ENCODE measurements at places on chromosomes 2 and 18.

DNA sequence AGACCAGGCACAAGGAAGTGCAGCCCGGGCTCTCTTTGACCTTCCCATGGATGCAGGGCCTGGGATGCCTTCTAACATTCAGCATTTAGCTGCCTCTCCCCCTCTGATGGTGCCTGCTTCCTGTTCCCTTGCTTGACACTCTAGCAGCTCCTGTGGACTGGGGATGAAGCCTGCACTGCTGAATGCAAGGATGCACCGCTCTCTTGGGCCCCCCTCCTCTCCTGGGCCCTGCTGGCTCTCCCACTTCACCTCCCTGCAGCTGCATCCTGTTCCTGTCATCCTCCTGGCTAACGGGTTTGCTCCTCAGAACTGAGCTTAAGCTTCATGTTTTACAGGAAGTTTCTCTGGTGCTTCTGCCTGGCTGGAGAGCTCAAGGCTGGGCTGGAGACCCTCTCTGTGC is 254.1 kb downstream of the TSN start:
- DNase-seq = no peak
- peaks cover 8% of the 10 kb centered on the region for H3K27me3 ChIP-seq
- no peaks in the 10 kb centered on the region for H3K36me3 ChIP-seq
- peak overlapping the region; percentile 50 for H3K27ac ChIP-seq
- H3K4me3 ChIP-seq = no peak overlapping the region

DNA sequence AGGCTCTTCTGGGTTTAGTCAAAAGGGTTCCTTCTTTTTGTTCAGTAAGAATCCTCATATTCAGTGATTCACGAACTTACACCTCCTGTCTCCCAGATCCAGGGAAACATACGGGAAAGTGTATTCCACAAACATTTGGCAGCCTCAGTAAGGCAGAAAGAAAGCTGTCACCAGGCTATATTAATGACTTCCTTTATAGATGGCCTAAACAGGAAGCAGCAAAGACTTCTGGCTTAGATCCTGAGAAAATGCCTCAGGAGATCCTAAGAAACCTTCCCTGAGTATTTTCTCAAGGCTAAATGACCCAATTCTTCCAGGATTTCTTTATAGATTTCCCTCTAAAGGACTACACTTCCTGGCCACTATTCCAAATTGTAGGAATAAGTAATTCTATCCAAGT is 1995.5 kb upstream of the CELF4 start:
- H3K4me3 ChIP-seq = no peak overlapping the region
- H3K27me3 ChIP-seq = no peaks in the 10 kb centered on the region
- peaks cover 26% of the 10 kb centered on the region for H3K4me1 ChIP-seq
- H3K27ac ChIP-seq = no peak overlapping the region

- H3K27ac ChIP-seq = peak overlapping the region; percentile 1
- peaks cover 9% of the 10 kb centered on the region for H3K27me3 ChIP-seq
- DNase-seq = no peak
- no peak overlapping the region for H3K4me3 ChIP-seq
- H3K4me1 ChIP-seq = peaks cover 46% of the 10 kb centered on the region
Observed at GRCh38 chr2:48933828-48934497, 178.4 kb upstream of the LHCGR start.

DNA sequence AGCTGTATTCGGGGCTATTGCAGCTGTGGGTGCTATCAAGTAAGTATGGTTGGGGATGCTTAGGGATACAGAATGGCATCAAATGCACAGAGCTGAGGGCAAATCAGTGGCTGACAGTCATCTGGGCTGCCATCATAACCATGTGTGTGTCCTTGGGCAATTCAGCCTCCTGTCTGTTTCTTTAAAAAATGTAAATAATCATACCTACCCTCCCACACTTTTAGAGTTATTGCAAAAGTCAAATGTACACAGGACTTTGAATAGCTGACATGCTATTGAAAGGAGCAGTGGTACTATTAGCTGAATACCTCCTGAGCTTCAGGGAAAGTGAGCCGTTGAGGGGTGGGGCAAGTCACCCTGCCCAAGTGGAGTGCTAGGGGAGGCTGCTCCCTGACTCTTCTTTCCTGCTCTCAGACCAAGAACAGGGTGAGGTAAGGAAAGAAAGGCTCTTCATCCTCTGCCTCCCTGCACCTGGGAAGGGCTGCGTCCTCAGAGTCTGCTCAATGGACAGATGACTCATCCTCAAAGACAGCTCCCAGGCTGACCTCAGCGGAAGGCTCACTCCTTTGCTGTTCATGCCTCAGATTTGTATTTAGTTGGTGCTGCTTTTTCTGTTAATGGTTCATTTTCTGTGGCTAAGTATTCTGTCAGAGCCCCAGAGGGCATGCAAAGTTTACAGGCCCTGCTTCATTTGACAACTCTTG is 54.9 kb upstream of the BZW1 start:
- H3K36me3 ChIP-seq = no peaks in the 10 kb centered on the region
- no peak overlapping the region for H3K27ac ChIP-seq
- H3K4me1 ChIP-seq = peaks cover 7% of the 10 kb centered on the region
- peaks cover 24% of the 10 kb centered on the region for H3K27me3 ChIP-seq
- DNase-seq = no peak

DNA sequence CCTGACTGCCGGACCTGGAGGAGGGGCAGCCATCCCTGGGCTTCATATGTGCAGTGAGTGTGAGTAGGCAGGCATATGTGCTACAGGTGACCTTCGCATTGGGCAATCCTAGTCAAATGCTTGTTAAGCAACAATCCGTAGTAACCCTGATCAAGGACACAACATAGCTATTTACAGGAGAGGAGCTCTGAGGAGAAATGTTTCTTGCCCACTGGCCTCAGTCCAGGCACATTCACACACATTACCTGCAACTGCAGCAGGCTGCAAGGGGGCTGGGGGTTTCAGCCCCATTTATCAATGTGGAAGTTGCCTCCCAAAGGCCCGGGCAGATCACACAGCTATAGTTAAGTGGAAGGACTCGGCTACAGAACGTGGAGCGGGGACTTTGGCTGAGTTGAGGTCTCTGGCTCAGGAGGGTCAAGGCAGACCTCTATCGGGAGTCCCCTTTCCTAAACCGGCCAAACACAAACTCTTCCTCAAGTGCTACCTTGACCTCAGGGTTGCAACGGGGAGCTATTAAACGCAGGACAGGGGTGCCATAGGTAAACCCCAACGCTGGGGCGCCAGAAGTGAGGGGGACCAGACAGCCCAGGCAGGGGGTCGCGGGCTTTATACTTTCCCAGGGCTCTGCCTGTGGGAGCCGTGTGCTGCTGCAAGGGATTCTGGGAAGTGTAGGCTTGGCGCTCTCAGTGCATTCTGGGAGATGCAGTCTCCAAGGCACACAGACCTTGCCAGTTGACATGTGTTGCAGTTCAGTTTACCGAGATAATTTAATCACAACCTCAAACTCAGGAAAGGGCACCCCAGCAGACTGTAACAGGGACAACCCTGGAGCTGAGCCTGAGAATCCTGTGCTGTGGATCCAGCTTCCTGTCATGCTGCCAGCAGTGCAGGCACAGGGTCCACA is 9.4 kb downstream of the KHK start:
- H3K4me1 ChIP-seq = peaks cover 44% of the 10 kb centered on the region
- no peak overlapping the region for H3K27ac ChIP-seq
- peaks cover 25% of the 10 kb centered on the region for H3K27me3 ChIP-seq
- H3K36me3 ChIP-seq = no peaks in the 10 kb centered on the region
- DNase-seq = peak; percentile 56
- H3K4me3 ChIP-seq = peak overlapping the region; percentile 59

DNA sequence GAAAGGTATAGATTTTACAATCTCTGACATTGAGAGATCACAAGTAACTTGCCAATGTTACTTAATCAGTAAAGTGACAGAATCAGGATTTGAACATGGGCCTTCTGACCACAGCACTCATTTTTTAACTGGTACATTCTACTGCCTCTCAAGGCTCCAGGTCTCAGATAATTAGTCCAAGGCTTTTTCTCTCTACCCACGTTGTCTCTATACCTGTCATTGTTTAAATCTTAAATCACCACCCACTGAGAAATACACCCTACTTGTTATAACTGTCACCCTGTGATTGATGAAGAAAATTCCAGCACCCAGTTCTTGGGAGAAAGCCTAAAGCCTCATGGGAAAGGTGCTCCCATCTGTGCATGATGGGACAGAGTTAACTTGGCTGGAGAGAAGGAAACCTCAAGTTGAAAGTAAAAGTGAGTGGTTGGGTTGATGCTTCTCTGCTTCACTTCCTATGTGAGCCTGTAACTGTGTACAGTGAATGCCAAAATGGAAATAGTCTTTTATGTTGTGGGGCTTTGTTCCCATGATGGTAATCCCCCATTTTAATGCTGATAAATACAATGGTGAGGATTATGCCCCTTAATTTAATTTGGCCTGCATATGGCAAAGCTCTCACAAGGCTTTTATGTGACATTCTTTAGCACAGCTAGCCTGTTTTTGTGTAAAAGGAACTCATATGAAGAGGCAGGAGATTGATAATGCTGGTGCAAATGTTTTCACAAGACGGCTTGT is 190.1 kb upstream of the SP5 start:
- peaks cover 30% of the 10 kb centered on the region for H3K4me1 ChIP-seq
- H3K4me3 ChIP-seq = no peak overlapping the region
- peaks cover 4% of the 10 kb centered on the region for H3K27me3 ChIP-seq

DNA sequence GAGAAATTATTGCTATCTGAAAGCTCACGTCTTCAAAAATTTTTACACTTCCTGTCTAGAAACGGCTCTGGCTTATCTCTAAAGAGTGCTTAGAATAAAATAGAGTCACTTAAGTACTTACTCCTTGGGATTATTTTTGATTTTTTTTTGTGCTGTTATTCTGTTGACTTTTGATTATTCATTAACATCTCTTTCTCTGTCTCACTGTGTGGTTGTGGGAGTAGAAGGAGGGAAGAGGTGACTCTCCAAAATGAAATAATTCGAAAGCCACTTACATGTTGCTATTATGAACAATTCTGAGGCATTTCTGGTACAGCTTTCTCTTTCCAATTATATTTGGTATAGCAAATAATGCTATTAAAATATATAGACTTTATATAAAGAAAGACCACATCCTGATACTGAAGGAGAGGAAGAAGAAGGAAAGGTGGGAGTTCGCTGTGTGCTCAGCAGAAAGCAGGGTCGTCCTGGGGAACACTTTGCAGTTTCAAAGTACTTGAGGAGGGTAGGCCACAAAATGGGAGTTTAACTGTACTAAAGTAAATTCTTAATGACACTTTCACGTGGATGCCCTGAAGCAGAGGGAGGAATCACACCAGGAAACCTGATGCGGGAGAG is 9.6 kb upstream of the MMADHC start:
- no peak overlapping the region for H3K4me3 ChIP-seq
- no peak for DNase-seq
- H3K36me3 ChIP-seq = peaks cover 10% of the 10 kb centered on the region
- no peak overlapping the region for H3K27ac ChIP-seq

- no peaks in the 10 kb centered on the region for H3K4me1 ChIP-seq
- peaks cover 4% of the 10 kb centered on the region for H3K27me3 ChIP-seq
- H3K27ac ChIP-seq = no peak overlapping the region
- H3K36me3 ChIP-seq = peaks cover 81% of the 10 kb centered on the region
Observed at GRCh38 chr2:88711289-88711688, 19.8 kb downstream of the RPIA start.

DNA sequence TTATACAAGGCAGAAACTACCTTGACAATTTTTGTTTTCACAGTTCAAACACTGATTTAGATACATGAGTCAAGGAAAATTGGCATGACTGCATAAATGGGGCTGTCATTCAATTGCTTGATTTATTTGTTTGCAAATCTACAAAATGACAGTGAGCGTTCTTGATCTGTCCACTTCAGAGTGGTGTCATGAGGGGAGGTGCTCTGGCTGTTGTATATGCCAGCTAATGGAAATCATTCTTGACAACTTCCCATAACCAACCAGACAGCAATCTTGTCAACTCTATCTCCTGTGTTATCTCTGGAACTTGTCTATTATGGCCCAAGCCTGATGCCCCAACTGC is 120.6 kb upstream of the UGP2 start:
- peaks cover 2% of the 10 kb centered on the region for H3K27me3 ChIP-seq
- H3K4me3 ChIP-seq = no peak overlapping the region
- no peaks in the 10 kb centered on the region for H3K36me3 ChIP-seq
- H3K27ac ChIP-seq = no peak overlapping the region
- DNase-seq = no peak

- peaks cover 3% of the 10 kb centered on the region for H3K27me3 ChIP-seq
- H3K27ac ChIP-seq = peak overlapping the region; percentile 62
- H3K4me3 ChIP-seq = no peak overlapping the region
- peaks cover 16% of the 10 kb centered on the region for H3K36me3 ChIP-seq
- H3K4me1 ChIP-seq = peaks cover 37% of the 10 kb centered on the region
- DNase-seq = no peak
Observed at GRCh38 chr2:67904566-67904965, 158.2 kb downstream of the C1D start.

GRCh38 chr2:2771721-2772411 is 440.8 kb upstream of the MYT1L start:
- H3K27ac ChIP-seq = no peak overlapping the region
- H3K4me1 ChIP-seq = peaks cover 7% of the 10 kb centered on the region
- no peak for DNase-seq
- no peaks in the 10 kb centered on the region for H3K36me3 ChIP-seq

DNA sequence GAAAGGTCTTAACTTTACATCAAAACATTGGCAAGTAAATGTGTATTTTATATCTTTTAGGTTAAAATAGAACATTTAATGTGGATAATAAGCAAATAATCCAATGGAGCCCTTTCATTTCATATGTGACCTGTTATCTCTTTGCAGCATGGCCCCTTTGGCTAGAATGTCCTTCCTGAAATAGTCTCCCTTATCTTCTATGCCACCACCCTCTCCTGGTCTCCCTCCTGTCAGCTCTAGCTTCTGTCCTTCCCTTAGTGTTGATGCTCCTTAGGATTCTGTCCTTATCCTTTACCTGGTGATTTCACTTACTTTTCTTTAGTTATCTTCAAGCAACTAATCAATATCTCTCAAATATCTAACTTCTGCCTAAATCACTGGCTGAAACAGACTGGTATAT is 87.1 kb upstream of the TFCP2L1 start:
- H3K27ac ChIP-seq = peak overlapping the region; percentile 24
- no peak overlapping the region for H3K4me3 ChIP-seq
- no peak for DNase-seq

GRCh38 chr18:30676053-30676480 is 366.5 kb downstream of the DSC3 start:
- DNase-seq = no peak
- H3K4me3 ChIP-seq = no peak overlapping the region
- H3K27me3 ChIP-seq = no peaks in the 10 kb centered on the region
- peaks cover 5% of the 10 kb centered on the region for H3K36me3 ChIP-seq
- peaks cover 4% of the 10 kb centered on the region for H3K4me1 ChIP-seq

DNA sequence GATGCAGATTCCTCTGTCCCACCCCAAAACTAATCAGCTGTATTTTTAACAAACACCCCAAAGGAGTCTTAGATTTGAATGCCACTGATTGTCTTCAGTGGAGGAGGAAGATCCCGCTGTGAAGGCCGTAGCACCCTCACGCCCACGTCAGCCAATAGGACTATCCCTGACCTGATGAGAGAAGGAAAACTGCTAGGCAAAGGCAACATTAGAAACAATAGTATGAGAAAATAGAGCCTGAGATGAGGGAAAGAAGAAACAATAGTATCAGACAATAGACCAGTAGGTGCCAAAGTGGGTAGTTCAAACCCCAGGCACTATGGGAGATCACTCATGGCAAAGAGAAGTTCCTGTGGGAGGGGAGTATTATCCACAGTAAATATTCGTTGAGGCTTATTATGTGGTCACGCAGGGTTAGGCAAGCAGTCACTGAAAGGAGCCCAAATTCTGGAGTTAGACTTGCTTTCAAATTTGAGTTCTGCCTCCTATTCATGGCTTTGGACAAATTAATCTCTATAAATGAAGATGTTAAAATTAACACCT is 2.8 kb downstream of the PCBP1 start:
- peak overlapping the region; percentile 98 for H3K4me3 ChIP-seq
- H3K27me3 ChIP-seq = peaks cover 4% of the 10 kb centered on the region
- DNase-seq = no peak
- H3K4me1 ChIP-seq = peaks cover 41% of the 10 kb centered on the region
- peaks cover 41% of the 10 kb centered on the region for H3K36me3 ChIP-seq
